ENCODE measurements at places on chromosomes 1 and 21. TPM values are rescaled to one million over a fixed set of nuclear protein-coding genes. Genes with fewer than 3 reads are reported as not detected.

- no peak for DNase-seq
Measured at GRCh38 chr1:73167009-73167657, 884.8 kb upstream of the NEGR1 start.

DNA sequence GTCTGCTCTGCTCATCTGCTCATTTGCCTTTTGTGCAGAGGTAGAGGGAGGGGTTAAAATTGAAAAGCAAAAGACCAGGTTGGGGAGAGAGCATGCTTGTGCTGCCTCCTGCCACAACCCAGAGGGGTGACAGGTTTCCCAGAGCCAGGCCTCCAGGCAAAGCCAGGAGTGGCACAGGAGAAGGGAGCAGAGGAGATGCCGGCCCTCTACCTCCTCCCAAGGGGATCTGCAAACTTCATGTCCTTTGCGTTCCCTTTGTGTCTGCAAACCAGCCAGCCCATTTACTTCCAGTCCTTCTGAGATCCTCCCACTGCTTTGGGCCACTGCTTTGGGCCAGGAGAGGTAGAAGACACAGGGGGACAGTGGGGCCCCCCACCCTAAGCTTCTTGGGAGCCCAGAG, 67.8 kb downstream of the EPHB2 start:
- no peak for DNase-seq

GRCh38 chr1:99570486-99571089, 75.3 kb upstream of the PALMD start:
- no peak for DNase-seq

Gene TNNT2
- total RNA-seq = 5,317 TPM

DNA sequence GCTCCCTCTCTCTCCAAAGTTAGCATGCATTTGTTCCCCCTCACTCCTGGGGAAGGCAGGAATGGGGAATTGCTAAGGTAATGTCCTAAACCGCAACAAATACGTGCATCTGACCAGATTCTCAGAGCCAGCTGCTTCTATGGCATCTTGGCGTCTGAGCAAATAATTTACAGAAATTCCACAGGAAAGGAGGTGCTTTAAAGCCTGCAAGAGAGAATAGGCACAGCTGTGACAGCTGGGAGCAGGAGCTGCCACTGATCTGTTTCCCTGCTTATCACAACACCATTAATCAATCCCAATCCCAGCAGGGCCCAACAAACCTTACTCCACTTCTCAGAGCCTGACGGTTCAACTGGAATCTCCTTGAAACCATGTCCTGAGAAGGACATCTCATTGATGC, 83.5 kb upstream of the ZNF281 start:
- DNase-seq = no peak

DNA sequence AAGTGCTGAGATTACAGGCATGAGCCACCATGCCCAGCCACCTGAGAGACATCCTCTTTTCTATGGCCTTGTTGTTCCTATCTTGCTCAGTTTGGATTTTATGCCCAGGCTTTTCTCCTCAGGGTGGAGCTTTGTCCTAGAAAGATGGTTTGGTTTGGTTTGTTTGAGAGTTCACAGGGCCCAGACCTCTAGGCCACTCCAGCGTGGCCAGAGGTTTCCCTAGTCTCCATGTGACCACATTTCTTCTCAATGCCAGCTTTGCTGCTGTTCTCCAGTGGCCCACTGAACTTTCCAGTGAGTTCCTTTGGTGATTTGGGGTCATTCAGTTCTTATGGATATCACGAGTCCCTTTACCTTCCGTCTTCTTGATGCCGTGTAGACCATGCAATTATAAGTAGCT, 92.6 kb upstream of the SERBP1 start:
- no peak for DNase-seq

- no peak for DNase-seq
Measured at GRCh38 chr1:59908084-59908483, 18.5 kb downstream of the CYP2J2 start.

GRCh38 chr1:235838021-235838420, 28.7 kb downstream of the LYST start:
- no peak for DNase-seq

GRCh38 chr1:199336745-199337640, 690.5 kb upstream of the NR5A2 start:
- DNase-seq = no peak

Gene CRP
- total RNA-seq = not detected

GRCh38 chr1:15261155-15262002, 14.4 kb downstream of the FHAD1 start:
- peak; percentile 58 for DNase-seq

- no peak for DNase-seq
Measured at GRCh38 chr1:165153182-165153581, 203.3 kb downstream of the LMX1A start.

Gene ST6GALNAC3
- total RNA-seq = 4.6 TPM

- DNase-seq = no peak
Measured at GRCh38 chr1:183126000-183126366, 60.1 kb upstream of the LAMC2 start.

DNA sequence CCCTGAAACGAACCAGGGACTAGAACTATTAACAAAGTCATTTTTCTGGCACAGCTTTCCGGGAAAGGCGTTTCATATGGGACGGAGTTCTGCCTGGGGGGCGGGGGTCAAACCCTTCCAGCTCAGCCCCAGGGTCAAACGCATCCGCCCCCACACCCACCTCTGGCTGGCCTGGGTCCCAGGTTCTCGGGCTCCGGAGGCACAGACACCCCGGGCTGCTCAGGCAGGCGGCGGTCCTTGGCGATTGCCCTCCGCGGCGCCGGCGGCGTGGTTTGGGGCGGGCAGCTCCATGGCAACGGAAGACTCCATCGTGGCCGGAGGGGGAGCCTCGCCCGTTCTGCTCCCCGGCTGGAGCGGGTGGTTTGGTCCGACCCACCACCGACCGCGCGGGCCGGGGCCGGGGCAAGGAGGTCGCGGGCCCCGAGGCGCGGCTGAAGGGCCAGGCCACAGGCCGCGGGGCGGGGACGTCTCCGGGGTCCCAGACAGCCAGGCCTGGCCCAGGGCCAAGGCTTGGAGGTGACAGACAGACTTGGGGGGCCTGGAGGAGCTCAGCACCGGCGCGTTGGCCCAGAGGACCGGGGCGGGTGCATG, at the start of gene CFAP74:
CFAP74 (minus strand) TSS at position 246 of the 591 bp plus-strand sequence. CDS start 12,830 bp downstream, outside the sequence.
- DNase-seq = no peak

- peak; percentile 94 for DNase-seq
Measured at GRCh38 chr1:2199042-2199810, 4.7 kb upstream of the FAAP20 start.

GRCh38 chr1:205991237-205991636, 12.0 kb downstream of the RAB7B start:
- DNase-seq = no peak

- DNase-seq = peak; percentile 27
Measured at GRCh38 chr21:35940074-35940927, 120.0 kb downstream of the SETD4 start.

GRCh38 chr1:229832695-229833094, 206.6 kb downstream of the URB2 start:
- DNase-seq = no peak

DNA sequence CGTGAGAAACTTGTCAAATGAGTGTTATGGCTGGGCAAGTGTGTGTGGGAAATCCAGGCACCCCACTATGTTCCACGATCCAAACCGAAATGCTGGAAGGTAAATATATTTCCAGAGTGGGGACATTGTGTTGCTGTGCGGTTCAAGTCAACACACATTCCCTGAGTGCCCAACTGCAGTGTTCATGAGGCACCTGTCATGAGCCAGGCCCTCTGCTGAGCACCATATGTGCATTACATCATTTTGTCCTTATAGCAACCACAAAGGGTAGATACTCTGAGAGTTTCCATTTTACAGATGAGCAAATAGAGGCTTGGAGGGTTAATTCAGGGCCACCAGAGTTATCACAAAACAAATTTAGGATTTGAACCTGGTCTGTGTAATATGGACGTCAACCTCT, 59.9 kb upstream of the SOD1 start:
- no peak for DNase-seq

Gene COL9A2
- 0.53 TPM for total RNA-seq

Gene BARHL2
- not detected for total RNA-seq

Gene SEC16B
- 2.1 TPM for total RNA-seq

Gene LDLRAD2
- total RNA-seq = not detected

Gene SLAMF8
- total RNA-seq = 2.4 TPM

Gene C1orf232
- not detected for total RNA-seq

DNA sequence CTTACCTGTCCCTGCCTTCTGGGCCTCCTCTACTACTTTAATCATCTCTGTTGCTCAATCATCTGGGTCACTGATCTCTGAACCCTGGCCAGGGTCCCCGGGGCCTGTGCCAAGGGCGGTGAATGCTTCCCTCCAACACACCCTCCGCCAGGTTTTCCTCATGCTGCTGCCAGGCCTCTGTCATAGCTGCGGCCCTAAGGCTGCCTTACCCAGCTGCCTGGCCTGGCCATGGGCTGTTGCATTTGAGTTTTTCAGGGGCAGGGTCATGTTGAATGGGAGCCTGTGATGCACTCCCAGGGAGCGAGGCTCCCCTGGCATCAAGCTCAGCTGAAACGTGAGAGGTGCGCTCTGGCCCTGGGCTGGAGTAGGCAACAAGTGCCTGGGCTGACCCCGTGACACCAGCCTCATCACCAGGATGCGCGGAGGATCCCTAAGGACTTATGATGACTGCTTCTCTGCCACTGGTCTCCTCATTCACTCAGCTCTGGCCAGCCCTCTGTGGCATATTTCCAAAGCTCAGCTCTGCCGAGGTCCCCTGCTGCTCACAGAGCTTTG, 7.6 kb downstream of the EDN2 start:
- DNase-seq = no peak

Gene RIIAD1
- 3.3 TPM for total RNA-seq

- no peak for DNase-seq
Measured at GRCh38 chr1:39216771-39217170, 12.3 kb downstream of the MACF1 start.

DNA sequence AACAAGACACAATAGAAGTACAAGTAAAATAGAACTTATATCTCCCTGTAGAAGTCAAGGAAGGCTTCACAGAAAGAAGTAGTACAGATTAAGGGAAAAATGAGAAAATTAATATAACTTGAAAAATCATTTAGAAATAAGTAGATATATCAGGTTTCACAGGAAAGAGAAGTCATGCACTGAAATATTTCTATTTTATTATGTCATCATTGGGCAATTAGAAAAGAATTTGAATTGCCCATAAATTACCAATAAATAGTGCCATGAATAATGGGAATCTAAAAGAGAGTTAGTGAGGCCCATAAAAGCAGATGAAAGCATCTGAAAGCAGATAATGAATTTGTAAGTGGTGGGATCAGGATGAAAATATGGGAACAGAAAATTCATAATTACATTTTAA, 1597.8 kb downstream of the PLA2G4A start:
- DNase-seq = no peak

Gene PLA2G2F
- total RNA-seq = not detected

GRCh38 chr1:14598498-14599182, at the start of gene KAZN:
Gene KAZN, plus strand, starts transcription at chr1:14598685.
- peak; percentile 36 for DNase-seq

- no peak for DNase-seq
Measured at GRCh38 chr1:34165422-34165921, 442 bp upstream of the CSMD2 start.

DNA sequence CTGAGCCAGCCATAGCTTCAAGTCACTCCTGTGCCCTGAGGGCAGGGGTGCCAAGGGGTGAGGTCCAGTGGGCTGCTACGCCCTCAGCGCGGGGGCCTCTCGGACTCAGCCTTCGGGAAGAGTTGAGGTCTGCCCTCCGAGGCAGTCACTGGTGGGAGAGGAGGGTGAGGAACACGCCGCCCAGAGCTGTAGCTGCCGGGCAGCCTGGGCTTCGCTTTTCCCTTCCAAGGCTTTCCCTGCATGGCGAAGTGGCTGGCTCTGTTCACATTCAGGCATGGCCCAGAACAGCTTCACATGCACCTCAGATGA, 43.0 kb upstream of the C1orf174 start:
- DNase-seq = no peak

- no peak for DNase-seq
Measured at GRCh38 chr1:86151427-86151826, 5.1 kb downstream of the COL24A1 start.

- no peak for DNase-seq
Measured at GRCh38 chr1:12772520-12772919, 1.0 kb upstream of the PRAMEF12 start.

Gene NOS1AP
- total RNA-seq = 1.8 TPM

DNA sequence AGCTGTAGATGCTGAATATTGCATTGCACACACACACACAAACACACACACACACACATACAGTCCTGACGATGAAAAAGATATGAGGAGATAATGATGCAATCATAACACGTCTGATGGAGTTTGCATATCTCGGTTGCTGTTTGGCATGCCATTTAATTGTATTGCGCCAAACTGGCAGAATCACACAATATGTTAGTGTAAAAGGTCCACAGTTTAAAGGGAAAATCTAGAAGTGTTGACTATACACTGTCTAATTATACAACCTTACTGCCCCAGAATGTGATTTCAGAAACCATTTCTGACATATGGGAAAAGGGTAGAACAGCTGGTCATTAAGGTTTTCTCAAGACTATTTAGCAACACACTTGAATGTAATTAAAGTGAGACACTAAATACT, 123.7 kb upstream of the PROX1 start:
- no peak for DNase-seq

GRCh38 chr1:202692959-202693555, 17.2 kb downstream of the SYT2 start:
- peak; percentile 76 for DNase-seq

- DNase-seq = no peak
Measured at GRCh38 chr1:19375631-19376400, 63.7 kb downstream of the SLC66A1 start.

DNA sequence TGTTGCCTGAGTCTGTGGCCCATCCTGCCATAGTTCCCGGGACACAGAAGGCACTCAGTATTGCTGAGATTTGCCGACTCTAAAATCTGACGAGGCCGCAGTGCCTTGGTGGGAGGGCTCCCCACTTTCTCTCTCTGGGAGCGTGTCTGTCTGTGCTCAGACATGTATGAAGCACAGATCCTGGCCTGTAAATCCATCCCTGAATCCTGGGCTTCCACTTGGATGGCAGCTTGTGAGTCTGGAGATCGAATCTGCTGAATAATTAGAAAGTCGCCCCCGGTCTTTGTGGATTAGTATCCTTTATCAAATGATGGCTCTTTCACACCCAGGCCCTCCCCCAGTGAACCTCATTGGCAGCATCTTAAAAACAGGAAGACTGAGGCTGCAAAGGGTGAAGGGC, 10.4 kb downstream of the UBASH3A start:
- no peak for DNase-seq

DNA sequence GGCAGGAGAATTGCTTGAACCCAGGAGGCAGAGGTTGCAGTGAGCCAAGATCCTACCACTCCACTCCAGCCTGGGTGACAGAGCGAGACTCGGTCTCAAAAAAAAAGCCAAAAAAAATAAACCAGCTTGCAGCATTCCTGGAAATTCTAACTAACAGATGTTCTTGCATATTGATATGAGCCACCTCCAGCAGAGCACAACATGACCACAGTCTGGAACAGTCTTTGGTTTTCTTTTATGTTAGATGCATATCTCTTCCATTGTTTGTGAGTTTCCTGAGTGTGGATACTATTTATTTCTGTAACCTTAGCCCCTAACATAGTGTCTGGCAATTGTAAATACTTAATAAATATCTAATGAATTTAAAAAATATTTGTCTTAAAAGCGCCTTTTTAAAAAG, 23.9 kb downstream of the IFNAR1 start:
- DNase-seq = no peak

Gene CBR3
- 7.5 TPM for total RNA-seq

GRCh38 chr1:165073185-165074007, 283.1 kb downstream of the LMX1A start:
- no peak for DNase-seq

- DNase-seq = no peak
Measured at GRCh38 chr1:168396940-168397684, 116.4 kb downstream of the TBX19 start.

Gene HHAT
- 1.6 TPM for total RNA-seq
